Activated CD8-positive, alpha-beta memory T cell treated with anti-CD3 and anti-CD28 coated beads, Interleukin-2, amount 50 U/mL, for 48 hours (primary cell): ENCODE measurements at places on chromosomes 2 and 18.
A peak's percentile ranks its signal among the peaks of the same experiment; 100 is the strongest.

DNA sequence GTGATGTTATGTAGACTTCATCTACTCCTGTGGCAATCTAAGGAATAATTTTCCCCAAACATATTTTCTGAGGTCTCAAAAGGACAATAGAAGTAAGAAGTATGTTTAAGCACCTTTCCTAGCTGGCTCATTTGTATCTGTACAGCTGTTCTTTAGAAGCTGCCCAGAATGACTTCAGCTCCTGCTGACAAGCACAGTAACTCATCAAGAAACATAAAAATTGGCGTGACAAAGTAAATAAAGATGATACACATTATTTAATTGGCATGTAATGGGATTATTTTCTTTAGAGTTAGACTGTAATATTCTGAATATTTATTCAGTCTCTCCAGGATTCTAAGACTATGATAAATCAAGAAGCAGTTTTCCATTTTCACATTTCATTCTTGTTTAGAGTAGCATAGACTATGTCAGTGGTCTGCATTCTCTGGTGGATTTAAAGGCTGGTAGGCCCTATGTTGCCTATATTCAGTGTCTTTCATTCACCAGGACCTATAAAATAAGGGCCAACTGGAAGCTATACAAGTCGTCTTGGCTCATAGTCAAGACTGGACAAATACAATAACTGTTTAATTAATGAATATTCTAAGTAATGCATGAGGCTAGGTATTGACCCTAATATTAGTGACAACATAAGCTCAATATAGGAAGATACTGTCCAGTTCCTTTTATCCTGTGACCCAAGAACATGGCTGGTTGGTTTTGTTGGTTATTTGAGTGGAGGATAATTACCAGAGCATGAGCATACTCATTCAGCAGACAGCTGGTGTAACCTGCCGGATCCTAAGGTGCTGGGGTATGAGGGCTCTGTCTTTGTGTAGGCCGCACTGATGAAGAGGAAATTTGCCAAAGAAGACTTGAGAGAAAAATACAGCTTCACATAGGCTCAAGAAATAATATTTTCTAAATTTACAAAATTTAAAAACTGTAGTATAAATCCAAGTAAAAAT, 107.0 kb downstream of the PDE1A start:
- no peak for DNase-seq

GRCh38 chr2:72689579-72690195, 136.1 kb downstream of the EXOC6B start:
- DNase-seq, result no peak

DNA sequence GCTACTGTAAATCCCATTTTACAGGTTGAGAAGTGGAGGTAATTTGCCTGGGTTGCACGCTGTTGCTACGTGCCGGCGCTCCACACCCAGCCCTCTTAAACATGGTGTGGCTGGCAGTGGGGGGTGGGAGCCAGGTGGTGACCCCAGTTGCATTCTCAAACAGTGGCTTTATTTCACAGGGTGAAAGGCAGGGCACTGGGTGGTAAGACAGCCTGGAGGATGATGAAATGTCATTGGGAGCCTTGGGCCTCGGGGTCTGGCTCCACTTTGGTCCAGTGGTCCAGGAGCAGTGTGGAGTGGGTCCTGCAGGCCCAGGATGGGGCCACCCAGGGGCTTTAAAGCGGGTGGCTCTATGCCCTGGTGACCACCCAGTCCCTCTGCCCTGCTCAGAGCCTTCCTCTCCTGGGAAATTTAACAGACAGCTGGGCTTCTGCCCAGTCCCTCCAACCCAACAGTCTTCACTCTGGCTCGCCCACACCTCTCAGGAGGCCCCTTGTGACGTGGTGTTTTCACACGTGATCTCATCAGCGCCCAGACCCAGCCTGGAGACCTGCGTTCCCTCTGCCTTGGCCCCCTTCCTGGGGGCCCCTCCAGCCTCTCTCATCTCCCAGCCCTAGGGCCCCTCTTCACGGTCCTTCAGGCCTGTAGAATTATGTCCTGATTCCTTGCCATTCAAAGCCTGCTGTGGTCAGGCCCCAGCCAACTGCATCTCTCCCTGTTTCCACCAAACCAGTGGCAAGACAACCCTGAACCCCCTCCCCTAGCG, 92.5 kb downstream of the INHBB start:
- no peak for DNase-seq

DNA sequence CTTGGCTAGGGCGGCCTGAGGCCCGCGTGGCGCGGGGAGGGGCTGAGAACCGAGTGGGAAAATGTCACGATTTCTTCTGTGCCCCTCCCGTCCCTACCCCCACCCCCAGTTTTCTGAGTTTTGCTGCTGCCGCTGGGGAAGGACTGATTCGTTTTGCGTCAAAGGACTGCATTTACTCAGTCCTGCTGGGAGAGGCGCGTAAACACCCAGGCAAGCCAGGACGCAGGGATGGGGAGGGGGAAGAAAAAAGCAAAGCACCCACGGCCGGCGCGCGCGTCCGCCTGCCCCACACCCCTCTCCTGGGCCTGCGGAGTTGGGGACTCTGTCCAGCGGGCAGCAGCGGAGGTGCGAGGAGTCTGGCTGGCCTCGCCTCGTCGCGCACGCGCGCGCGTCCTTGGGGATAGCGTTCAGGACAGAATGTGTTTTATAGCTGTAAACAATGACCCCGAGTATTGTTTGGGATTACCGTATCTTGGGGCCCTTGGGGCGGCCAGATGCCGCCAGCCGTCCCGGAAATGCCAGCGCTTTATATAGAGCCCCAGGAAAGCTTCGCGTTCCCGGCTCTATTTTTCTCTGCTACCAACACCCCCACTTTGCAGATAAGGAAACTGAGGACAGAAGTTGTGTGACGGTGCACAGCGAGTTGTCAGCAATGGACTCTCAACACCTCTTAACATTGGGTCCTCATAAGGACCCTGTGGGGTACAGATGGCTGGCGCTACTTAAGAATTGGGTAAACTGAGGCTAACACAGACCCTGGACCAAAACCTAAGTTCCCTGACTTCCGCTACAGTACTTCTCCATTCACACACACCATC, 1.7 kb upstream of the FOSL2 start:
- no peak for DNase-seq

DNA sequence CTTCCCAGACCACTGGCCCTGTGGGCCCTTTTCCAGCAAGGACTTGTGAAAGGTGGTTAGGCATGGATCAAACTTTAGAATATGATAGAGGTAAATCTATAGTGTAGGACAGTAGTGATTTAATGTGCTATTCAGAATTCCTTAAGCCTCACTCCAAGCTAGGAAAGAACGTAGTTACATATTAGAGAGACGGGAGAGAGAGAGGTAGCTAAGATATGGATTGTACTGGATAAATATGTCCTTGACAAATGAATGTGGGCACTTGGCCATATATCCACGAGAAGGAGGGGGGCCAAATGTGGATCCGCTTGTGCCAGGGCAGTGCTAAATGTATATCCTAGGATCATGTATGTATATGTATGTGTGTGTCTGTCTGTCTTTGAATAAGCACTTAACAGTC, 6.5 kb downstream of the KCNJ3 start:
- DNase-seq, result no peak

DNA sequence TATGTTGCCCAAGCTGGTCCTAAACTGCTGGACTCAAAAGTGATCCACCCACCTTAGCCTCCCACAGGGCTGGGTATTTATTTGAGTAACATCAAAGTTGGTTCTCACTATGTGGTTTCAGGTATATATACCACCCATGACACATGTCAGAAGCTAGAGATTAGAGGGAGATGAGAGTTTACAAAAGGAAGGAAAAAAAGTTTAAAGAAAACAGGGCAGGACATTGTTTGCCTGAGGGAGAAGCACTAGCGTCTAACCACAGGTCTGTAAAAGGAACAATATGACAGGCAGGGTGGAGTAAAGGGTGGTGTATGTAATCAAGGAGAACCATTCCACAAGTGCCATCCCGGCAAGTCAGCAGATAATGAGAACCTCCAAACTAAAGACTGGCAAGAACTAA, 8.5 kb downstream of the CEP76 start:
- DNase-seq, result no peak

GRCh38 chr2:73290049-73290839, 3.1 kb downstream of the EGR4 start:
- no peak for DNase-seq

GRCh38 chr18:75582940-75583339, 155.4 kb upstream of the SMIM21 start:
- DNase-seq, result no peak

- no peak for DNase-seq
Observed at GRCh38 chr2:175630280-175631244, 371.5 kb downstream of the LNPK start.

DNA sequence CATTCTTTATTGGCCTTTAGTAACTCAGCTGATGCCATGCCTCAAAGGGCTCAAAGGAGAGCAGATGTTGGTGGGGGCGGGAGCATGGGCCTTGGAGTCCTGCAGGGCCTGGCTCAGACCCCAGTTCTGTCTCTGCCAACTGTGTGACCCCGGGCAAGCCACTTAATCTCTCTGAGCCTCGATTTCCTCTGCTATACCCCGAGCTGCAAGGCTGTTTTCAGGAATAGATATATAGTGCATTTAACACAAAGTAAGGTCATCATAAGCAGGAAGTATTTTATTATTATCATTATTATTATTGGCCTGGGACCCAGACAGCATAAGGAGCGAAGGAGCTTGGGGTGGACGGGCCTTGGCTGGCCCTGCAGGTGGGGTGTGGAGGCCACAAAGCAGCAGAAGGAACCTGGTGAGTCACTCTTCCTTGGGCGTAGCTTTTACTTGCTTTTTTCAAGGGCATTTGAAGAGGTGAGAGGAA, 162.7 kb downstream of the INHBB start:
- no peak for DNase-seq

DNA sequence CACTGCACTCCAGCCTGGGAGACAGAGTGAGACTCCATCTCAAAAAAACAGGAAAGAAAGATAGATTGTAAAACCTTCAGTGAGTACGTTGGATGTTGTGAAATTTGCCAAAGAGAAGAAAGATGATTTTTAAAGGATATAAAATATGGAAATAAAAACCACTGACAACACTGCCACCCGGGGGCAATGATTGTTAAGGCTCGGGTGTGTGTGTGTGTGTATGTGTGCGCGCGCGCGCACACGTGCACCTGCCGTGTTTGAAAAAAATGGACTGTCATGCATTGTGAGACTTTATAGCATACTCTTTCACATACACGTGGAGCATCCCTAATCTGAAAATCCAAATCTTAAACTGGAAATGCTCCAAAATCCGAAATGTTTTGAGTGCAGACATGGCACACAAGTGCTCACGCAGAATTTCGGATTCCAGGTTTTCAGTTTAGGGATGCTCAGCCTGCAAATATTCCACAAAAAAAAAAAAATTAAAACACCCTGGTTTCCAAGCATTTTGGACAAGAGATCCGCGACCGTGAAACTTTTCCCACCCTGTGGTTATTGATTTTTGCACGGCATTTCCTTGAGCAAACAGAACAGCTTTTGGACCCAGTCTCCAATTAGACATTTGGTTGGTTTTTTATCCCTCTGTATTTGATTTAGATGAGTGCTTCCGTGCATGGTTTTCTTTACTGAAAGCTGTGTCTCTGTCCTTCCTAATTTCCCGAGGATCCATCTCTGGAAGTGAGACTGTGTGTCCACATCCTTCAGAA, 269.2 kb downstream of the AGAP1 start:
- no peak for DNase-seq

DNA sequence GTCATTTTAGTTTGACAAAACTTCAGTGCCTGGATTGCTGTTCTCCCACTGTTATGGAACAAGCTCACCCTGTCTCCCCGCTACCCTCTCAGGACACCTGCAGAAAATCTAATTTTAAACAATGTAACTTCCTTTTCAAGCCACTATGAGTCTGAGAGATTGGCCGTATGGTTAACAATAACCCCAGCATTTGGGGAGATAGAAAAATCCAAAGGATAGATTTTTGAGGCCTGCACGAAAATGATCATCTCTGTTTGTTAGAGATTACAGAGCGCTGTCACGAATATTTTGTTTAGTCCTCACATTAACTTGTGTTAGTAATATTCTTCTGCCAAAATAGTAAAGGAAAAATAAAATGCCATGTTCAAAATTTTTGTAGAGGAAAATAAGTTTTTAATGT, 24.7 kb downstream of the CAB39 start:
- DNase-seq, result no peak

GRCh38 chr2:226798422-226799210, 1.0 kb downstream of the IRS1 start:
- DNase-seq, result peak; percentile 75

- no peak for DNase-seq
Observed at GRCh38 chr2:21029519-21029918, 14.4 kb downstream of the APOB start.

GRCh38 chr2:78757640-78758039, 267.9 kb upstream of the REG3G start:
- no peak for DNase-seq

- no peak for DNase-seq
Observed at GRCh38 chr2:78782196-78782595, 243.3 kb upstream of the REG3G start.

DNA sequence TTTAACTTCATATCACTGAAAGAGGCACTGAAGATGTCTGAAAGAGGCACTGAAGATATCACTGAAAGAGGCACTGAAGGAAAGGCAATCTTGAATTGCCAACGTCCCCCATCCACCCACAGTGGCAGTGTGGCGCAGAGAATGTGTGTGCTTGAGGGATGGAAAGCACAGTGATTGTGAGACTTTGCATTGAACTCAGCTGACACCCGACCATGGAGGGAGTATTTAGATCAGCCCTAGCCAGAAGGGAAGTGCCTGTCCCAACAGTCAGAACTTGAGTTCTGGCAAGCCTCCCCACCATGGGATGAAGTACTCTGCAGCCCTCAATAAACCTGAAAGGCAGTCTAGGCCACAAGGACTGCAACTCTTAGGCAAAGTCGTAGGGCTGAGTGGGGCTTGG, 33.8 kb downstream of the MAP4K3 start:
- DNase-seq, result no peak

DNA sequence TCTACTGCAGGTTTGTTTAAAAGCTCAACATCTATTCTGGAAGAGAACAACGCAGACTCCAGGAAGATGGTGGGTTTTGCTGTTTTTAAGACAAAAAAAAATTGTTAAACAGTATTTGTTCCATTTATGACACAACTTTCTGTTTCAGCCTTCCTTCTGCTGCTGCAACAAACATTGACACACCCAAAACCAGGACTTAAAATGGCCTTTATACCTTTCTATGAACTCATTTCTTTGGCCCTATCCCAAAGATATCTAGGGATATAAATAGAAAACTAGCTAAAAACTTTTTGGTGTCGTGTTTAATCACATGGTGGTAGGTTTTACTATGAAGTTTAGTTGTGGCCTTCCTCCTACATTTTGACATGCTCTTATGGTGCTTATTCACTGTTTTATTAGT, 964 bp upstream of the GALNT3 start:
- no peak for DNase-seq

- no peak for DNase-seq
Observed at GRCh38 chr2:200211643-200212042, 94.8 kb upstream of the SPATS2L start.
